NCI-H2107 (cell line): ENCODE measurements at places on chromosomes 12 and 14.

DNA sequence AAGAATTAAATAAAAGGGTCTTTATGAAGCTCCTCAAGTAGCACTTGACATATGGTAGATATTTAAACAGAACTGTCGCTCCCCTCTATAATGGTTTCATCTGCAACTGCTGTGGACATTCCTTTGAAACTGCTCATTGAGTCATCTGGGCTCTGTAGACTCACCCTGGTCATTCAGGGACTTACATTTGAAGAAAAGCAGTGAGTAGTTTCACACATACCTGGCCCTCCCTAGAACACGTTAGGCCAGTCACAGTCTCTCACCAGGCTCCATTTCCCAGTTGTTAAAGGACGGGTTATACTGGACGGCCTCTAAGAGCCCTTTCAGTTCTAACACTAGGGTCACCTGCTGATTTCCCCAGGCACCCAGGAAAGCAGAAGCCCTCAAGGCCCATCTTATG is 217.0 kb downstream of the BCL11B start:
- no peak for DNase-seq

DNA sequence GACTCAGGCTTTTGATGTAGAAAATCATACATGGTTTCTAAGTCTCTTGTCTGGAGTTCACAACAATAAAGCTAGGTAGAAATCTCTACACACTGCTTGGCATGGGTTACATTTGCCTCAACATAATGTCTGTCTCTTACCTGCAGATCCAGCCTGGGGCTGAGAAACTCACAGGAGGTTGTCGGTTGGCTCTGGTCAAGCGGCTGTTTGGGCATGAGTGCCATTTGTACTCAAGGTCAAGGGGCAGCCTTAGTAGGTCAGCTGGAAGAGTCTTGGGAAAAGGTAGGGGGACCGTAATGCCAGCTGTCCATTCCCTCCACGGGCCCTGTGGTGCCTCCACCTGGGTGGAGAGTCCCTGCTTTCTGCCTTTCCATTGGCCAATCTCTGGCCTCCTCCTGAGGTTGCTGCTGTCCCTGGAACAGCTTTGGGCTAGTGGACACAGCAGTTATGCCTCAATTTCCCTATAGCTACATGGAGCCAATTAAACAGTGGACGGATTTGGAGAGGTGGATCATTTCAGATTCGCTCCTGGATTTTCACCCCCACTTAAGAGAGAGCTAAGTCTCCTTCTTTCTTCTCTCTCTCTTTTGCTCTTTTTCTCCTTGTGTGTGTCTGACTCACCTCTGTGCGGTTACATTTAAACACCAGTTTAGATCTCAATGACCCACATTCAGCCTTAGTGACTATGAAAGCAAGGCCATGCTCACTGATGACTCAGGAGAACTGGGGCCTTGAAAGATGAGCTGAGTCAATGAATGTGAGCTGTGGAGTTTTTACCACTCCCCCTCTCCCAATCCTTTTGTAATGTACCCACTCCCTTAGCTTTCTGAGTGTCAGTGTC is 132.8 kb upstream of the HIF1A start:
- DNase-seq, result peak; percentile 73

DNA sequence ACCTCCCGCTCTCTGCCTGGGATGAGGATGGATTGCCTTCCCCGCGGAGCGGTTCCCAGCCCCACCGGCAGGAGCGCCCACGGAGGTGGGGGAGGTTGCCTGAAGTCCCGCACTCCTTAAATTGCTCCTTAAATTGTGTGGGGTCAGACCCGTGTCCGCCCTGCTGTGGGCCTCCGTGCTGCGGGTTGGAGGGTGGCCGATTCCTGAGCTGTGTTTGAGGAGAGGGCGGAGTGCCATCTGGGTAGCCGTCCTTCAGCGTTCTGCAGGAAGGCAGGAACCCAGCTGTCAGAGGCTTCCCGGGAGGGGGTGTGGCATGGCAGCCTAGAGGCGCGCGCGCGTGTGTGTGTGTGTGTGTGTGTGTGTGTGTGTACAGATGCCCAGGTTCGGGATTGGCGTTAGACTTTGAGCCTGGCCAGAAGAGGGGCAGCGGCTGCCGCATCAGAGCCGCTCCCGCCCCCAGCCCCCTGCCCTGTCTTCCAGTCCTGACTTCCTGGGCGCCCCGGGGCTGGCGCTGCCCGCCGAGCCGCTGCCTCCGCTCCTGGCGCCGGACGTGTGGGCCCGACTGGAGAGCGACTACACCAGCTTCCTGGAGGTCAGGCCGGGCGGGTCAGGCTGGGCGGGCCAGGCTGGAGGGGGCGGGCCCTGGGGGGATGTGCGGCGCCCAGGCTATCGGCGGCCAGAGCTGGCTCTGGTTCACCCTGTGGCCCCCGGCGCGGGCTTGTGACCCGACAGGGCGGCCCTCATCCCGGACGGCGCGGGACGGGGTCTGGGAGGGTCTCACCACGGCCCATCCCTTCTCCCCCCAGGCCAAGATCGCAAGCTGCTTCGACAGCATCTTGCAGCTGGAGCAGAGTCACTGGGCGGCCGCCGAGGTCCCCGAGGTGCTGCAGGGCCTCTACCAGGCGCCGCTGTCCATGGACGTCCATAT is 9.2 kb downstream of the EXOC3L4 start:
- peak; percentile 69 for DNase-seq

DNA sequence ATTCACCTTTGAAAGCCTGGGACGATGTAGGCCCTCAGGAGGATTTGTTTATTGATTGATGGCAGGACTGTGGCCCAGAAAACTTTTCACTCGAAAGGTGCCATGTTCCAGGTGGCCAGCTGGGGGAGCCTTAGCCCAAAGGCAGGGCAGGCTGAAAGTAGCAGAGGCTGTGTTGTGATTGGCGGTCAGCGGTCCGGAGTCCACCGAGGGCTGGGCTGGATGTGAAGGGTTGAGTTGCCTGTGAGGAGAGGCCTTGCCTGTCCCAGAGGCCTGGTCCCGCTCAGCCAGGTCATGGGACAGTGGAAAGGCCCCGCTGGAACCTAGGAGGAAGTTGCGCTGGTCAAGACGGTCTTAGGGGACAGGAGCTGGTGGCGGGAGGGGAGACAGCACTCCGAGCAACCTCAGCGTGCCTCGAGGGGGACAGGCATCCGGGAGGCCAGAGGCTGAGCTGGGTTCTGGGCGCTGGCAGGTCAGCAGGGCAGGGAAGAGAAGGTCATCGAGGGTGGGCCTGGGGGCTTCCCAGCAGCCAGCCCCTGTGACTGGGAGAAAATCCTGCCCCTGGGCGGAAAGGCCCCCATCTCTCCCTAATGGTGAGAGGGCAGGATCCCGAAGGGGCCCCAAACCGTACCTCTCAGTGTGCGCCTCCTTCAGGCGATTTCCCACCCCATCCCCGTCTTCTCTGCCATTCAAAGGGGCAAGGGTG is 26.3 kb downstream of the CMA1 start:
- no peak for DNase-seq

- DNase-seq, result no peak
Observed at GRCh38 chr12:107448198-107448597, 237.4 kb upstream of the PWP1 start.

GRCh38 chr12:89618113-89618862 is 90.3 kb downstream of the ATP2B1 start:
- DNase-seq, result no peak

- no peak for DNase-seq
Observed at GRCh38 chr12:121538699-121539061, 42.1 kb downstream of the KDM2B start.

GRCh38 chr12:95169368-95169767 is 47.9 kb downstream of the FGD6 start:
- no peak for DNase-seq

GRCh38 chr12:106223485-106224354 is 24.1 kb downstream of the CKAP4 start:
- peak; percentile 64 for DNase-seq

DNA sequence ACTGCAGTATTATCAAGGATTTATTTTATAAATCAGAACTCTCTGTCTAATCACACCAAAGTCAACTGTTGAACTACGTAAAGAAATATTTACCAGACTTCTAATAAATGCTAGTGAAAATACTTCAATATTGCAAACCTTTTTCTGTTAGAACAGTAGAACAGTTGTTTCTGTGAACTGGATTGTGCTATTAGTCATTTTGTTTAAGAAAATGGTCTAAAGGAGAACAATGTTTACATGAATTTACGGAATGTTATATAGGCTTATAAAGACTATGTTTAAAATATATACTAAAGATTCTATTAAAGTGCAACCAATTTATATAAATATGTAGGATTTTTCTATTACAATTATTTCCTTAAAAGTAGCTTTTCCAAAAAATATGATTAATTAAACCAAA is 471.4 kb downstream of the FSCB start:
- no peak for DNase-seq

GRCh38 chr14:96299441-96299840 is 43.4 kb downstream of the BDKRB1 start:
- DNase-seq, result no peak

DNA sequence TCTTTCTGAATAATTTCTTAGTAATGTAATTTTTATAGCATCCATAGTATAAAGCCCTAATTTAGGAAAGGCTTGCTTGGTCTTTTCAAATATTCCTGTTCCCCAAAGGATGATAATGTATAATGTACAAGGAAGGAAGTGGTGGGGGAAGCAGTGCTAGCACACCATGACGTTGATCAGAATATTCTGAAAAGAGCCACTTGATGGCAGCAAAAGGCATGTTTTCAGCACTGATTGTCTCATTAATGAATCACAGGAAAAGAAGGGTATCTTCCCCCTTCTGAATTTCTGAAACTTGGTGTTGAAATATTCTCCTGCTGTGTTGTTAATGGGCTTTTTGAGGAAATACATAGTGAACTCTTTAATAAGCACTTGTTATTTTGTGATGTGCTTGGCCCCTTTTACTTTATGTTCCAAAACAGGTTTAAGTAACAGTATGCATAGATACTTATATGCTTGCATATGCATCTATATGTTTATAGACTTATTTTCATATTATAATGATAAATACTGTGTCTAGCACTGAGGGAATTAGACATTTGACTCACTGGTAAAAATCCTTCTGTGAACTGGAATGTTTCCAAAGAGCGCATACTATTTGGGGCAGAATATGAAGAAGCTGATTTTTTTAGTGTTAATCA is 122.0 kb downstream of the TMEM117 start:
- no peak for DNase-seq

DNA sequence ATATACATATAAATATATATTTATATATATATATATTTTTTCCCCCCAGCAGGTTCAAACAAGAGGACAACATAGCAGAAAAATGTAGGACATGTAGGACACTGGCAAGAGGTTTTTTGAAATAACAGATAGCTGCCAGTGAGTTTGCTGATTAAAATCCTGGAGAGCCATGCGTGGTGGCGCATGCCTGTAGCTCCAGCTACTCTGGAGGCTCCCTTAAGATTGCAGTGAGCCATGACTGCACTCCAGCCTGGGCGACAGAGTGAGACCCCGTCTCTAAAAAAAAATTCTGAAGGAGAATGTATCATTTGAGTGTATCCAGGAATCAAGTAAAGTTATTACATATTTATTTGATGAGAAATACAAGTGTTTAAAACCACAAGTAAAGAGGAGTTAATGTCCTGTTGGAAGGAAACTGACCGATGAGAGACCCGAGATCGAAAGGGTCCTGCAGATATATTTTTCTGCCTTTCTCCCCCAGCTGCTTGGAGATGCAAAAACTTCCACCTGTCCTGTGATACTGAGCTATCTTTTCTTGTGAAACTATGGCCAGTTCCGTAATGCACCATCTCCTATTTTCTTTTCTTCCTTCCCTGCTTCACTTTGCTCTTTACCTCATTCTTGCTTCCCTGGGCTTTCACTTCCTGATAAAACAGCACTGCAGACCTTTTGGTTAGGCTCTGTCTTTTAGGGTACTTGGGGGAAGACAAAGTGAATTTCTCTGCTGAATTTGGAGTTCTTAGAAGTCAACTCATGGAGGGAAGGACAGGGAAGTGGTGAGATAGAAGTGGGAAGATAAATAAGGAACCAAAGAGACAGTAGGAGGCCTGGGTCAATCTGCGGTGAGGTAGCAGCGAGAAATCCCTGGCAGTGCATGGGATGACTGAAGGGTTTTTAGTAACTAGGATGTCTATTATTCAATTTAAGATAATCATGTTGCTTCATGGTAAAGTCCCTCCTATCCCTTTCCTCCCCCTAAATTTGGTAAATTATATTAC is 41.2 kb upstream of the SLC2A13 start:
- no peak for DNase-seq

DNA sequence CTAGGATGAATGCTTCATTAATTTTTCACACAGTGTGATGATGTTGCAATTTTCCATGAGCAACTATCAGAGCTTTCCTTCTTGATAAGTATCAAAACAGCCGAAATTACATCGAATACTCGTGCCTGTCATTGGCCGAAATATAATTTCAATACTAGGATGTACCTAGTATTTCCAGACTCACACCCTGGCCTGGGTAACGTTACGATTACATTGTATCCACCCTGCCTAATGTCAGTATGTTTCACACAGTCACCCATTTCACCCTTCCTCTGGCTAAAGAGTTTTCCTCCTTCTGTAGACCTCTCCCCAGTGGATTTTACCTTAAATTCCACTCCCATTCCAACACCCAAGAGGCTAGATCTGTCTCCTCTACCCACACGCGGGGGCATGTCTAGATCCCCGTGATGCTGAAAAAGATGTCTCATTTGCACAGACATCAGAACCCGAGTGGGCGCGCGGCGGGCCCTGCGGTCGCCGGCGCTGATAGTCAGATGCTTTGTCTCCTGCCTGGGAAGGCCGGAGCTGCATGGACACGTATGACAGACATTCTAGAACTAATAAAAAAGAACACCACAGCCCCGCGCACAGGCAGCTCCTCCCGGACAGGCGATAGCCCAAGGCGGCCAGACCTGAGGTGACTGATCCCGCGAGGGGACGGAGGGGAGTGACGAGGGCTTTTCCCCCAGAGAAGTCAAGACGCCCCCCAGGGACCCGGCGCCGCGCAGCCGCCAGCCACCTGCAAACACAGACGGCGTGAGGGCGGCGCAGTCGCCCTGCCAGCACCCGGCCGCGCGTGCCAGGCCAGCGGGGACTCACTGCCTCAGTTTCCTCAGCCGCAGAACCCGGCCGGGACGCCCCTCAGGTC is 723 bp downstream of the KIF21A start:
- DNase-seq, result no peak

- no peak for DNase-seq
Observed at GRCh38 chr14:93792391-93792790, 4.1 kb upstream of the PRIMA1 start.

DNA sequence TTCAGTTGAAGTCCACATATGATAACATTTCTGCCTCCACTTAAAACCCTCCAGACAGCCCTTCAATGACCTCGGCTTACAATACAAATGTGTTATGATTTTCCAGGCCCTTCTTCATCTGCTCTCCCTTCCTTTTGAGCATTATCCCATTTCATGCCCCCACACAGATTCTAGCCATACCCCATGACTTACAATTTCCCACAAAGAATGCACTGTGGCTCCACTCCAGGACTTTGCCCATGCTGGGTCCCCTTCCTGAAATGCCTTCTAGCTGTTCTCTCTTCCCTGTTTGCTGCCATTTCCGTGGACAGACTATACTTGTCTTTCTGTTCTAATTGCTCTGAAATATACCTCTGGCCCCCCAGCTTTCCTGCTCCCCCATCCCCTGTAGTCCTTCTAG is 963.2 kb downstream of the DIO2 start:
- DNase-seq, result no peak

- no peak for DNase-seq
Observed at GRCh38 chr14:94042433-94043091, 16.4 kb downstream of the OTUB2 start.

GRCh38 chr12:10369557-10370415 is 20.1 kb downstream of the KLRK1 start:
- DNase-seq, result no peak
